ENCODE measurements at places on chromosomes 2 and 18.

DNA sequence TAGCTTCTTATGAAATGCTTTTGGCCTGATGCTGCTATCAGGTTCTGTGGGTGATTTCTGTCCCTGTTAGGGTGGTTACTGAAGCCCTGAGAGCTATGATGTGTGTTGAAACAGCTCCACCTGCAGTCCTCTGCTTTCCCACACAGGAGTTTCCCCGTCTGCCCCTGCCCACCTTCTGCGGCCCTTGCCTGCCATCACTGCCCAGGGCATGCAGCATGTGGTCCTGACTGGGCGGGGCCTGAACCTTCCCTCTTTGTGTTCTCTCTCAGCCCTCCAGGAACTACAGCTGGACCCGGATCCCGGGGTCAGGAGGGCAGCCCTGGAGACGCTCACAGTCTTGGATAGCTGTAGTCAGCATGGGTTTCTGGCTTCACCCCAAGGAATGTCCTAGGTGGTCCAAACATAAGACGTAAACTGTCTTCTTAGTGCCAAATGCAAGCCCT, 21.4 kb downstream of the HJURP start:
- no peak for DNase-seq

GRCh38 chr2:149075853-149076252, 37.4 kb downstream of the LYPD6B start:
- no peak for DNase-seq

- no peak for DNase-seq
Observed at GRCh38 chr2:10306901-10307463, 4.3 kb downstream of the HPCAL1 start.

GRCh38 chr2:55843096-55843993, 80.2 kb downstream of the EFEMP1 start:
- no peak for DNase-seq

DNA sequence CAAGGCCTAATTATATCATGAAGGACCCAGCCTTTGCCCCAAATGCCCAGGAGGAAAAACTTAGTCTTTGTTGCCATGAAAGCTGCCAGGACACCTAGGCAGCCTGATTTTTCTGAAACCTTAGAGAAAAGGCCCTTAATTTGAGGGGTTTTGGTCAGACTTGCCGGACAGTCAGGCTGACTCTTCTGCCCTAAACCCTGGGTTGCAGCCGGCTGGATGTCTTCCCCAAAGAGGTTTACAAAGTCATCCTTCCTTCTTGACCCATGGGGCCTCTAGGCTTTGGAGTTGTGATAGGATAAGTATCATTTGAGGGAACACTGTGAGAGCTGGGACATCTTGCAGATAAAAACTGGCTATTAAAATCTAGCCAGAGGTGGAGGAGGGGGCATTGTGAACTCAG, 2.4 kb upstream of the HOXD1 start:
- DNase-seq, result no peak
